ENCODE measurements at places on chromosomes 1 and 21. TPM values are rescaled to one million over a fixed set of nuclear protein-coding genes. Genes with fewer than 3 reads are reported as not detected.
A peak's percentile ranks its signal among the peaks of the same experiment; 100 is the strongest.

DNA sequence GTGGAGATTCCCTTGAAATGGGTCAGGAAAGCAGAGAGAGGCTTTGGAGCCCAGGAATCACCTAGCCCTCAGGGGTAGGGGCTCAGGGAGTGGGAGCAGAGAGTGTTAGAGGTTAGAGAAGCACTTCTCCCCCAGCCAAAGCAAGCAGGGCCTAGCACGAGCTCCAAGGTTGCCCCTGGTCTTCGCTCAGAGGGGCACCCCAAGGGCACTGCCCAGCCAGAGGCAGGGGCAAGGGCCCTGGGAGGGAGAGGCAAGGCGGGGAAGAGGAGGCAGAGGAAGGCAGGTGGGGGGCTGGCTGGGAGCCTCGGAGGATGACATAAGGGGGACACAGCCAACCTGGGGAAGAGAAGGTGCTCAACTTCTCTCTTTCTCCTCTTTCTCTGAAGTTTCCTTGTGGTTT is 71.9 kb downstream of the CASZ1 start:
- H3K27me3 ChIP-seq, result no peaks in the 10 kb centered on the region
- no peaks in the 10 kb centered on the region for H3K36me3 ChIP-seq
- no peak overlapping the region for H3K4me3 ChIP-seq
- H3K27ac ChIP-seq, result no peak overlapping the region
- DNase-seq, result no peak
- no peaks in the 10 kb centered on the region for H3K4me1 ChIP-seq

GRCh38 chr1:150895618-150896017 is 8.7 kb downstream of the CTXND2 start:
- no peak for DNase-seq
- H3K27ac ChIP-seq, result no peak overlapping the region
- no peaks in the 10 kb centered on the region for H3K36me3 ChIP-seq
- H3K4me1 ChIP-seq, result peaks cover 2% of the 10 kb centered on the region
- H3K4me3 ChIP-seq, result no peak overlapping the region

- H3K27me3 ChIP-seq, result peaks cover 16% of the 10 kb centered on the region
- peaks cover 41% of the 10 kb centered on the region for H3K4me1 ChIP-seq
- no peak overlapping the region for H3K27ac ChIP-seq
- H3K4me3 ChIP-seq, result peak overlapping the region; percentile 16
These were observed 861 bp upstream of the DRAXIN start for GRCh38 chr1:11690397-11691301.

- H3K4me1 ChIP-seq, result peaks cover 20% of the 10 kb centered on the region
- H3K27ac ChIP-seq, result no peak overlapping the region
- no peak for DNase-seq
- H3K27me3 ChIP-seq, result no peaks in the 10 kb centered on the region
These were observed 2.6 kb downstream of the LEFTY1 start for GRCh38 chr1:225886159-225887029.

GRCh38 chr1:76510672-76511557 is 356.4 kb upstream of the ST6GALNAC5 start:
- no peak for DNase-seq
- H3K36me3 ChIP-seq, result no peaks in the 10 kb centered on the region
- H3K27ac ChIP-seq, result no peak overlapping the region
- H3K4me1 ChIP-seq, result no peaks in the 10 kb centered on the region
- H3K4me3 ChIP-seq, result no peak overlapping the region
- no peaks in the 10 kb centered on the region for H3K27me3 ChIP-seq

Gene SHISAL2A
- total RNA-seq, result 14.0 TPM

Gene WDR4
- total RNA-seq, result 15.5 TPM

Gene C8A
- total RNA-seq, result not detected

Gene CRABP2
- total RNA-seq, result 3.8 TPM

Data from natural killer cell (primary cell).